ENCODE measurements at places on chromosomes 3 and 15.
A peak's percentile ranks its signal among the peaks of the same experiment; 100 is the strongest.

GRCh38 chr15:83446904-83447709 is at the start of gene SH3GL3:
TSS of gene SH3GL3 (plus strand) at chr15:83447341. CDS start at chr15:83447534, 193 bp downstream.
- DNase-seq, result peak; percentile 77

GRCh38 chr3:60774617-60775016 is 476.6 kb downstream of the FHIT start:
- no peak for DNase-seq

- no peak for DNase-seq
Observed at GRCh38 chr3:134353831-134354611, 20.2 kb downstream of the AMOTL2 start.

DNA sequence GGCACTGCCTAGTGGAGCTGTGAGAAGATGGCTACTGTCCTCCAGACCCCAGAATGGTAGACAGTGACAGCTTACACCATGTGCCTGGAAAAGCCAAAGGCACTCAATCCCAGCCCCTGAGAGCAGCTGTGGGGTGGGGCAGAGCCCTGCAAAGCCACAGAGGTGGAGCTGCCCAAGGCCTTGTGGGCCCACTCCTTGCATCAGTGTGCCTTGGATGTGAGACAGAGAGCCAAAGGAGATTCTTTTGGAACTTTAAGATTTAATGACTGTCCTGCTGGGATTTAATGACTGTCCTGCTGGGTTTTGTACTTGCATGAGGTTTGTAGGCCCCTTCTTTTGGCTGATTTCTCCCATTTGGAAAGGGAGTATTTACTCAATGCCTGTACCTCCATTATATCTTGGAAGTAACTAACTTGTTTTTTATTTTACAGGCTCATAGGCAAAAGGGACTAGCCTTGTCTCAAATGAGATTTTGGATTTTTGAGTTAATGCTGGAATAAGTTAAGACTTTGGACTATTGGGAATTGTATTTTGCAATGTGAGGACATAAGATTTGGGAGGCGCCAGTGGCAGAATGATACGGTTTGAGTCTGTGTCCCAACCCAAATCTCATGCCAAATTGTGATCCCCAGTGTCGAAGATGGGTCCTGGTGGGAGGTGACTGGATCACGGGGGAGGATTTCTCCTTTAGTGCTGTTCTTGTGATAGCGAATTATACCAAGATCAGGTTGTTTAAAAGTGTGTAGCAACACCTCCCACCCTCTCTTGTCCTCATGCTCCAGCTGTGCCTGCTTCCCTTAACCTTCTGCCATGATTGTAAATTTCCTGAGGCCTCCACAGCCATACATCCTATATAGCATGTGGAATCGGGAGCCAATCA is 80.4 kb downstream of the MYO5A start:
- no peak for DNase-seq

GRCh38 chr3:69737392-69737791 is 1.9 kb upstream of the MITF start:
- DNase-seq, result no peak

GRCh38 chr15:92405942-92406341 is 12.3 kb downstream of the ST8SIA2 start:
- no peak for DNase-seq

DNA sequence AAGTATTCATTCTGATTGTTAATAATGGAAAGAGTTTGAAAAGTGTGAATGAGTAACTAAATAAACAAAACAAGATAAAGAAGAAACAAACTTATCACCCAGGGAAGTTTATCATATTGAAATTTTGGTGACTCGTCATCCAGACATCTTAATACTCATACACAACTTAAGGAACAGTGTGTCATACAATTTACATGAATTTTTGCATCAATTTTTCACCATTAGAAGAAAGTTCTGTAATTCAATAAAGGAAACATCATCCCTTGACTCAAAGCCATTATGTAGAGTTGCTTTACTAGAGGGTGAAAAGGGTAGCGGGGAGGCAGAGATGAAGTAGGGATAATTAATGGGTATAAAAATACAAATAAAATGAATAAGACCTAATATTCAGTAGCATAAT is 536.2 kb downstream of the GRM7 start:
- DNase-seq, result no peak

DNA sequence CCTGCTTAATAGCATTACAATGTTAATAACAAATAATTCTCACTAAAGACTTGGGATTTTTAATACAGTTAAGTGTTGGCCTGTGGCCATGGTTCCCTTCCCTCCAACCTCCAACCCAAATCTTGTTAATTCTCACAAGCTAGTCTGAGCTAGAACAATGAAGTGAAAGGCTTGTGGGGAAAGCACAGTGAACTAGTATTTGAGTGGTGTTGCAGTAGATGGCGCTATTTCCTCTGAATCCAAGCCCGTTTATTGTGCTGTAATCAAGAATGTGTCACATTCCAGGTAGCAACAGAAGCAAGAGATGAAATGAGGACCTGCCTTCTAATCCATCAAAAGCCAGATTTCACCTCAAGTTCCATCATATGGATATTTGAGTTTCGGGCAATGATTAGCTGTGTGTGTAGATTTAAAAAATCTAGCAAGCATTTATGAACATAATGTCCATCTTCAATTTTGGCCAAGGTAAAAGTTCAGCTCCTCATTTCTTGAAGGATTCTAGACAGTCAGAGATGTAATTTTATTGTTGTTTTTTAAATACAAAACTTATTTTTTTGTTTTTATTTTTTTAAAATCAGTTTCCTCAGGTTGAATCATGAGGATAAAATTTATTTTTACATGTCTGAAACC is 160.7 kb downstream of the SQOR start:
- DNase-seq, result peak; percentile 34

DNA sequence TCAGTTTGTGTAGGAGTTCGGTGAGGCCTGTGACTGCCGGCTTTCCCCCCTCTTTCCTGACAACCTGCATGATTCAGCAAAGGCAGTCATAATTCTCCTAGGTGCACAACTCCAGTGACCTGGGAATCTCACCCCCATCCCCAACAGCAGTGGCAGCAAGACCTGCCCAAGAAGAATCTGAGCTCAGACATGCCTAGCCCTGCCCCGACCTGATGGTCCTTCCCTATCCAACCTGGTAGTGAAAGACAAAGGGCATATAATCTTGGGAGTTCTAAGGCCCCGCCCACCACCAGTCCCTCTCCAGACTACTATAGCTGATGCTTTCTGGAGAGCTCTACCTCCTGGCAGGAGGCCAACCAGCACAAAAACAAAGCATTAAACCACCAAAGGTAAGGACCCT is 44.2 kb upstream of the ZBED2 start:
- DNase-seq, result no peak

- DNase-seq, result no peak
Observed at GRCh38 chr3:134675726-134676256, 25.0 kb upstream of the KY start.

- DNase-seq, result no peak
Observed at GRCh38 chr3:112818289-112818688, 28.4 kb downstream of the CD200R1L start.

GRCh38 chr15:35305946-35306345 is 220.9 kb upstream of the NANOGP8 start:
- DNase-seq, result no peak

DNA sequence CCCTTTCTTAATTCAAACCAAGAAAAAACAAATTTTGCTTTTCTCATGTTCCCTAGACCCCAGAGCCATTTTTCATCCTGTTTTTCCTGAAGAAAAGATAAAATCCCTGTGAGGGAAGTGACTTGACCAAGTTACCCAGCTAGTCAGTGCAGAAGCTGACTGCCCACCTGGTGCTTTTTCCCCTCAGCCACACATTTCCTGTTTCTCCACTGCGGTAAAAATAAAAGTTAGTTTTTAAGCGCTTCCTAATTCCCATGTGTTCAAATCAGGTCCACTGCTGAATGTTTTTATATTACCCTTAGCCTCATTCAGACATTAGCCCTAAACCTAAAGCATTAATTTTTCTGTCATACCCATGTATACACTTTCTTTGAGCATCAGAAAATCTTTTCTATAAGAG is 26.1 kb downstream of the PPP2R3A start:
- no peak for DNase-seq

DNA sequence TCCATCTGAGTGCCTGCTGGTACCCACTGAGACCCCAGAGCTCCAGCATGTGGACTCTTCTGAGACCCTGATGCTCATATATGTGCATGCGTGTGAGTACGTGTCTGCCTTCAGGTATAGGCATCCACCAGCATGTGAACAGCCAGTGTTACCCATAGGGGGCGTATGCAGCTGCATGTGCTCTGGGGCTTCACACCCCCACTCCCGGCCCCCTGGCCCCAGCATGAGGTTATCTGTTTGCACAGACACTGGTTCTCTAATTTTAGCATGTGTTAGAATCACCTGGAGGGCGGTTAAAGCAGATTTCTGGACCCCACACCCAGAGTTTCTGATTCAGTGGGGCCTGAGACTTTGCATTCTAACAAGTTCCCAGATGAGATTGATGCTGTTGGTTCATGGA is 824 bp upstream of the CILP start:
- no peak for DNase-seq

GRCh38 chr15:38819387-38819950 is 254.9 kb upstream of the RASGRP1 start:
- no peak for DNase-seq

DNA sequence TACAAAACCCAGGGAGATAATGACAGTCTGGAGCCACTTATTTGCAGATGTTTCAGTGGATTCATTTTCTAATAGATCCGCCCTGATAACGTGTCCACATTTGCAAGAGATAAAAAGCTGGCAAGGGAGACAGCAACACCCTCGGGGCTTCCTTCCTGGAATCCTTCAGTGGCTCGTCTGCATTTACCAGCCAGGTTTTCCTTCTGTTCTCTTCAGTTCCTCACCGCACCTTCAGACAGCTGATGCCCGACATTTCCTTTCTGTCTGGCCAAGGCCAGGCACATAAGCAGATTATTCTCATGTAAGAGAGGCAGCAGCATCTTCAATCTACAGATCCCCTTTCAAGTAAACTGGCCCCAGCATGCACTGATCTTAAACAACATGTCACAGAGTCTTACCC is 56.2 kb upstream of the SPATA12 start:
- no peak for DNase-seq

- no peak for DNase-seq
Observed at GRCh38 chr3:192570821-192571791, 156.2 kb downstream of the FGF12 start.

DNA sequence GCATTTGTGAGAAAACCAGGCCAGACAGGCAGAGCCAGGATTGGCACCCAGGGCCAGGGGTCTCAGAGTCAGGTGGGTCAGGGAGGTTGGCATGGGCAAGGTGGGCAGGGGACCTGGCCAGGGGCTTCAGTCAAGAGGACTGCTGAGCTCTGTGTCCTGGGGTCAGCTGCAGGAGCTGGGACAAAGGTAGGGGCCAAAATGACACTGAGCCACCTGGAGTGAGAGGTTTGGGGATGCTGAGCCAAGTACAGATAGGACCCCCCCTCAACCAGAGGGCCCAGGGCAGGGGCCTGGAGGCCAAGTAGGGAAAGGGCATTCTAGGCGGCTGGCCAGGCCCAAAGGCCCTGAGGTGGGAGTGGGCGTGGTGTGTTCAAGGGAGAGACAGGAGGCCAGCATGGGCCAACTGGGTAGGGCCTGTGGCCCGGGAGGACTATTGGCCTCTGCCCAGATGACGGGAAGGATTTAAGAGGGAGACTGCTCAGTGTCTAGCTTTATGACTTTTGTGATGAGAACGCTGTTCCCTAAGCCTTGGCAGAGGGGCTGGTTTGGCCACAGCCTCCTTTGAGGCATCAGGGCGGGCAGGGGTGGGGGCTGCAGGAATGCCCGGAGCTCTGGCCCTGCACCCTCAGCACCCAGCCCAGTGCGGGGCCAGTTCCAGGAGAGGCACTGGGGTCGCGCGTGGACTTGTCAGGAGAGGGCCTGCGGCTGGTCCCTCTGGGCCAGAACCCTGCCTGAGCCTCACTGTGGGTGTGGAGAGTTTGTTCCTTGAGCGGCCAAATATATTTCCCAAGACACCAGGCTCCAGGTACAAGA is 3.1 kb downstream of the CFAP100 start:
- DNase-seq, result no peak

- DNase-seq, result no peak
Observed at GRCh38 chr3:184259878-184260723, 1.3 kb downstream of the CAMK2N2 start.

Measured in left renal cortex interstitium (tissue), 4 donors.